ENCODE measurements at places on chromosomes 4 and X.

DNA sequence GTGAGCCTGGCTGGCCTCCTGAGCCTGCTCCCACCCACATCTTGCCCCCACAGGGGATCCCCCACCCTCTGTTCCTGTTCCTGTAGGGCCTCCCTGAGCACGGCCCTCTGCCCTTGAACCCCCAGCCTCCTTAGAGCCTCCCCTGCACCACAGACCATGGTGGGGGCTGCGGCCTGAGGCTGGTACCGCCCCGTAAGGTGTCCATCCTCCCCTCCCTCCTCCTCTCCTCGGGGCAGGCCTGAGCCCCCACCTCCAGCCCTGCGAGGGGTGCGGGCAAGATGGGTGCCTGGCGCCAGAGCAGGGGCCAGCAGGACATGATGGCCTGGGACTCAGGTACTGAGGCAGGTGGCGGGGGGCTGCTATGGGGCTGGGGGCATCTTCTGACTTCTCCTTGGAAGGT, 28.4 kb upstream of the FGFR3 start:
- DNase-seq = no peak

GRCh38 chr4:38099020-38099600, 138.9 kb downstream of the PTTG2 start:
- DNase-seq = no peak

DNA sequence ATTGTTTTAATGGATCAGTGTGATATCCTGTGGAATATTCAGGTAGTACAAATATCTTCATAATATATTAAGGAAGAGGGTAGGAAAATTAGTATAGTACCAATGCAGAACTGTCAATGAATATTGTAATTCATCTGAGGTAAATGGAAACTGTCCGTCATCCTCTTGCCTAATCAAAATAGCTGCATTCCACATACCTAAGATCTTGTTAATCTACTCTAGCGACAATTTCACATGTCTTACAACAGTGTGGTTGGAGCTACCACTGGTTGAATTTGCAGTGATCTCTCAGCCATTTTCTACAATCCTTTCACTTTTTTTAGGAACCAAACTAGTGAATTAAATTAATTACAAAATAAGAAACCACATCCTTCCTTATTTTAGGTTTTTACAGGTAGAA, 117.5 kb downstream of the PCDH18 start:
- no peak for DNase-seq

DNA sequence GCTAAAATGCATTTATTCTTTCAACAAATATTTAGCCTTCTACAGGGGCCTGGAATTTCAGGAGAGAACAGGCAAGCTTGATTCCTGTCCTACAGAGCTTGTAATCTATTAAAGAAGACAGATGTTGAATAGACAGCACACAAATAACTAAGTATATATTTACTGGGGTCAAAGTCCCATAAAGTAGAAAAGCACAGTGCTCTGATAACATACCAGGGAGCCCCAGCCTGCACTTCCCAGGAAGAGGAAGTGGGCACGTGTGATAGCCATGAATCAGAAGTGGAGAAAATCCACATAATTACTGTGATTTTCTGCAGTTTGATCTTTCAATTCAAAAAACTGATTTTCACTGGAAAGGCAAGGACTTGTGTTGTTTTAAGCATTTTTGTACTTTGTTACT, 129.1 kb downstream of the EGF start:
- no peak for DNase-seq

DNA sequence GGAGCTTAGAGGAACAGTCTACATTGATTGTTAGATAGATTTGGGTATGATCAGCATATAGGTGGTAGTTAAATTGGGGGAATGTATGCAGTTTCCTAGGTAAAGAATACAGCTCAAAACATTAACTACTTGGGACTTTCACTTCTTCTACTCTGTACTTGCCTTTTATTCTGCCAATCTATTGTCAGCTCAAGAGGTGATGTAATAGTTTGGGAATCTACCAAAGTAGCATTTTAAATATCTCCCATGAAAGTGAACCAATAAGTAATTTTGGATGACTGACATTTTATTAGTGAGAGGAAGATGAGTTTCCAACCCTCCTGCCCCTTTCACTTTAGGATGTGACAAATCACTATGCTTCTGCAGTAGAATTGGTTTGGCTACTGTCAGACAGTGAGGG, 43.4 kb downstream of the NUDT6 start:
- no peak for DNase-seq

DNA sequence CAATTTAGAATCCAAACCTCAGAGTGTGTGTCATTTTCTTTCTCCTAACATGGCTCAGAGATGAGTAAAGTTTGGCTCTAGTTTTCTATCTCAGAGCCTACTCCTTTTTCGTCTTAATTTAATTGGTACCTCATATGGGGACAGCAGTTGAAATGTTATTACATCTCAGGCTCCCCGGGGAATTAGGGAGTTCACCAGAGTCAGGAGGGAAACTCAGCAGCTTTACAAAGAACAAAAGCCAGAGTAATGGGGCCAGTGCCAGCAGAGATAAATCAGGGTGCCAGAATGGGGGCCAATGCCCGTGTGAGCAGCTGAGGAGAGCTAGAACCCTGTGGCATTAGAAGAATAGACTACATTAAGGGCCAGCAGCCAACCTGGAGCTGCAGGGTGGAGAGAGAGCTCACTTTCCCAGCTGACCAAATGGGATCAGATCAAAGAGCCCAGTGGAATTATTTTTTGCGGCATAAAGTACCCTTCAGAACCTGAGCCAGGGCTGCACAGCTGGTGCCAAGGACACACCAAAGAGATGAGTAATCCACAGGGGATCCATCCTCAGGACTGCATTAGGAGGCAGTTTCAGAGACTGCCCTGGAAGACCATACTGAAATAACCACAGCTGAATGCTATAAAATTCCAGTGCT, 207.1 kb upstream of the DKK2 start:
- no peak for DNase-seq

DNA sequence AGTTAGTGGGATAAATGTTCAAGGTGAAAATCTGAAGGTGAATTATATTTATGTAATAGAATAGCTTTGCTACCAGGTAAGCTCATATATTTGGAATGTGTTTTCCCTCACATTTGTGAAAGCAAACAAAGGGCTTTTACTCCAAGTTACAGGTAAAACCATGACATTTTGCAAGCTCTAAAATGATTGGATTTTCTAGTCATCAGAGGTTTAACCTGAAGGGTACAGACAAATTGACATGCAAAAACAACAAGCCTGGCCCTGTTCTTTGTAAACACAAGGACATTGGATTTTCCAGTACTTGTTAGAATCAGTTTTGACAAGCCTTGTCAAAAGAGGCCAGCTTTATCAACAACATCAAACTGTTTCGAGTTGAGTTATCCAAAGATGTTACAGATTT, 51.7 kb downstream of the ZFX start:
- DNase-seq = no peak
